Renal pelvis (tissue), 12 donors: ENCODE measurements at places on chromosomes 6 and 20. TPM values are rescaled to one million over a fixed set of nuclear protein-coding genes. Genes with fewer than 3 reads are reported as not detected.

Gene GRIK2
- 19.0 TPM for polyA plus RNA-seq

Gene BFSP1
- polyA plus RNA-seq, result 4.2 TPM

Gene RFX6
- not detected for polyA plus RNA-seq

Gene SPATS1
- polyA plus RNA-seq, result not detected

Gene IPCEF1
- 8.9 TPM for polyA plus RNA-seq

Gene IP6K3
- 0.83 TPM for polyA plus RNA-seq

Gene ZNF334
- 44.9 TPM for polyA plus RNA-seq

Gene ENPP3
- polyA plus RNA-seq, result 11.3 TPM

Gene ROS1
- 0.16 TPM for polyA plus RNA-seq

Gene PI16
- 2.1 TPM for polyA plus RNA-seq

Gene HLA-DMA
- polyA plus RNA-seq, result 38.8 TPM

Gene CHRNA4
- polyA plus RNA-seq, result 19.1 TPM

Gene PLCB4
- 11.6 TPM for polyA plus RNA-seq

Gene SNAP91
- polyA plus RNA-seq, result 0.24 TPM

Gene FAM209B
- polyA plus RNA-seq, result 0.33 TPM

Gene TSBP1
- 0.74 TPM for polyA plus RNA-seq

Gene SIRPB2
- 0.80 TPM for polyA plus RNA-seq

Gene SLC25A27
- polyA plus RNA-seq, result 59.1 TPM

Gene ULBP1
- polyA plus RNA-seq, result 2.1 TPM

Gene PMEPA1
- polyA plus RNA-seq, result 16.2 TPM

Gene TMEM151B
- 1.0 TPM for polyA plus RNA-seq

Gene BANF2
- polyA plus RNA-seq, result not detected

Gene FAXC
- polyA plus RNA-seq, result 3.1 TPM

Gene HLA-DPB1
- polyA plus RNA-seq, result 21.6 TPM

Gene HFE
- polyA plus RNA-seq, result 9.4 TPM

Gene PFDN6
- polyA plus RNA-seq, result 83.0 TPM

Gene NRSN1
- polyA plus RNA-seq, result 0.44 TPM

Gene FABP7
- polyA plus RNA-seq, result 0.22 TPM

Gene UNC93A
- 15.2 TPM for polyA plus RNA-seq

Gene IL17A
- not detected for polyA plus RNA-seq

Gene ADGB
- 0.52 TPM for polyA plus RNA-seq

Gene MACROD2
- polyA plus RNA-seq, result 13.2 TPM

Gene CRYBG1
- 24.0 TPM for polyA plus RNA-seq

Gene FHL5
- 0.12 TPM for polyA plus RNA-seq

Gene NRN1
- polyA plus RNA-seq, result 6.3 TPM

Gene LPA
- polyA plus RNA-seq, result 0.26 TPM

Gene LGSN
- 0.43 TPM for polyA plus RNA-seq

Gene TDP2
- polyA plus RNA-seq, result 63.0 TPM

Gene MRPS26
- polyA plus RNA-seq, result 70.7 TPM

Gene ANKRD6
- 24.4 TPM for polyA plus RNA-seq

Gene EGFL8
- 42.0 TPM for polyA plus RNA-seq

Gene HLA-DQB1
- polyA plus RNA-seq, result 13.7 TPM

Gene PDYN
- 0.34 TPM for polyA plus RNA-seq

Gene CST5
- 0.84 TPM for polyA plus RNA-seq

Gene MDFI
- 67.5 TPM for polyA plus RNA-seq

Gene PTPN1
- polyA plus RNA-seq, result 35.7 TPM

Gene ANKEF1
- polyA plus RNA-seq, result 8.1 TPM

Gene FAM162B
- polyA plus RNA-seq, result 5.6 TPM

Gene POM121L2
- not detected for polyA plus RNA-seq

Gene VGLL2
- not detected for polyA plus RNA-seq

Gene RIPPLY2
- polyA plus RNA-seq, result not detected

Gene FAM83C
- 0.05 TPM for polyA plus RNA-seq

Gene TREM2
- polyA plus RNA-seq, result 0.90 TPM

Gene SLC22A3
- polyA plus RNA-seq, result 3.9 TPM

Gene SLC26A8
- polyA plus RNA-seq, result 0.39 TPM

Gene RTF2
- polyA plus RNA-seq, result 112 TPM

Gene ZFAND3
- 149 TPM for polyA plus RNA-seq
